ENCODE measurements at places on chromosomes 6 and 20. TPM values are rescaled to one million over a fixed set of nuclear protein-coding genes. Genes with fewer than 3 reads are reported as not detected.

GPX5 gene
- not detected for total RNA-seq

SIRPA gene
- total RNA-seq, result 0.05 TPM

SIRPD gene
- total RNA-seq, result 0.20 TPM

FAM209B gene
- 1.5 TPM for total RNA-seq

PRPH2 gene
- not detected for total RNA-seq

FAM83B gene
- total RNA-seq, result not detected

Data from T-helper 2 cell treated with Interferon-gamma antibody and Interleukin-4, amounts not matched to agents 100 ng/mL and 5 ng/mL, for 36 hours (primary cell).